ENCODE measurements at places on chromosomes 3 and 15.

DNA sequence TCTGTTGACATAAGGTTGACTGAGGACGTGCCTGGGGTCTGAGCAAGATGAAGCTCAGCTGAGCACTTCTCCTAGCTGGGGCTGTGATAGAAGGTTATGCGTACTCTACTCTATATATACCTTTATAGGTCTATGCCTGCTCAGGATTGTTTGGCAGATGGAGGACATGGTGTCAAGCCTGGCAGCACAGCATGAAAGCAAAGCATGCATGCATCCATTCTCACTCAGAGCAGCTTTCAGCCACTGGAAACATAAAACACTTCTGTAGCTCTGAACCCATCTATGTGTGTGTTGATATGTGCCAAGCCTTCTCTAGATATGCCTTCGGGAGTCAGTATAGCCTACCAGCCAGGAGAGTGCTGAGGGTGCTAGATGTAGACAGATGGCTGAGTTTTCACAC, 142.3 kb upstream of the NUDT16 start:
- no peak for DNase-seq

GRCh38 chr3:8734137-8734878, 706 bp downstream of the CAV3 start:
- DNase-seq = no peak

DNA sequence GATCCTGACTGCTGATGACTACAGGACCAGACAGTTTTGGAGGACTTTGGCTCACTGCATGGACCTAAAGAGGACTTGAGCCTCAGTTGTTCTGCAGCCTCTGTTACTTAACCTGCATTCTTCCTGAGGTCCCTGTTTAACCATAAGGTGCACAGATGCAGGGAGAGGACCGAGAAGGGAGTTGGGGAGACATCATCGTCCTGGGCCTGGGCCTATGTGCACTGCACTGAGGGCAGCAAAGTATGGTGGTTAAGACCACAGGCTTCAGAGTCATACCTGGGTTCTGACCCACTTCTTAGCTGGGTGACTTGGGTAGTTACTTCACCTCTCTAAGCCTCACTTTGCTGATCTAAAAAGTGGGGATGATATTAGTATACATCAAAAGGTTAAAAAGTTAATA, 21.9 kb downstream of the KY start:
- no peak for DNase-seq

GRCh38 chr15:65938604-65939003, 69.3 kb downstream of the RAB11A start:
- no peak for DNase-seq

DNA sequence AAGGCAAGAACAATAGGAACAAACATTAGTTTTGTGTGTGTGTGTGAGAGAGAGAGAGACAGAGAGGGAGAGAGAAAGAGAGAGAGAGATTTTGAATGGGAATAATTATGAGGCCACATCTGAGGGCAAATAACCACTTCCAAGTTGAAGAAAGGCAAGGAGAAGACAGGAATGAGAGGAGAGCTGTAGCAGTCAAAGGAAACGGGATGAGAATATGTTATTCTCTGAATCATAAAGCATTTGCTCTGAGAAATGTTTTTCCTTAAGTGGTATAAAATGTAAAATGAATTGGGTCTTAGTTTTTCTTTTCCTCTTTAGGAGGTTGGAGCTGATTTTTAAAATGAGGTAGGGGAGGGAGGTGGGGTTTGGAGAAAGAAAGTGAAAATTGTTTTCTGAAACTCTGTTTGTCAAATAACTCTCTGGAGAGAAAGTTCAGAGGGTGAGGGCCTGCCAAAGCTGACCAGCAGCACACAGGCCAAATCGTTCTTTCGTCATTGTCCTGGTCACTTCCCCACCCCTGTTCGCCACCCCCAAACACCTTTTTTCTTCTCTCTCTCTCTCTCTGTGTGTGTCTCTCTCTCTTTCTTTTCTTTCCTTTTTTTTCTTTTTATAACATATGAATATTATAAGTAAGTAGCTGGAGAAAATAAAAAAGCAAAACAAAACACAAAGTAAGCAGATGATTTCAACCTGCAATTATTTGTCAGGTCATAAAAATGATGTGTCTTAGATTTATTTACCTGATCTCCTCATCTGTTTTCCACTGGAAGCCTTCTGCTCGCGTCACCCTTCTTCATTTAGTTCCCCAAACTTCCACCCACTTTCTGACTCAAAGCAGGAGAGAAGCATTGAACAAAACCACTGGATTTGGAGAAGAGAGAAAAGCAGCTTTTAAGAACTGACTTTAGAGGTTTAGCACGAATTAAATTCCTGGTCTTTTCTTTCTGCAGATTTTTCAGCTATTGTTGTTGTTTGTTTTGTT, 110.6 kb downstream of the LPP start:
- DNase-seq = no peak

DNA sequence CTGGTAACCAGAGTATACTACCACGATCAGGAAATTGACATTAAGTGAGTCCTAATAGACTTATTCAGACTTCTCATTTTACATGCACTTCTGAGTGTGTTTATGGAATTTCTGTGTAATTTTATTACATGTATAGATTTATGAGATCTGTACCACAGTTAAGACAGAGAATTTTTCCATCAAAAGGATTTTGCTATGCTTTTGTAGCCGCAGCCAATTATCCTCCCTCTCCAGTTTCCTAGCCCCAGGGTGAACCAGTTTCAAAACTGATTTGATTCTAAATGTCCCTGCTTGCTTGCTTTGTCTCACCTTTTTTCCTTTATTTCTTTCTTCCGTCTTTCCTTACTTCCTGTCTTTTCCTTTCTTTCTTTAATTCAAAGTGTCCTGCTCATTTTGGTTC, 661.2 kb upstream of the BCHE start:
- DNase-seq = no peak

GRCh38 chr3:115401851-115402501, 221.3 kb upstream of the GAP43 start:
- DNase-seq = no peak

- DNase-seq = no peak
Observed at GRCh38 chr3:152834191-152834775, 648 bp upstream of the P2RY1 start.

- no peak for DNase-seq
Observed at GRCh38 chr3:178097576-178097975, 438.7 kb upstream of the KCNMB2 start.

GRCh38 chr15:39510001-39510701, 70.7 kb upstream of the THBS1 start:
- DNase-seq = no peak

DNA sequence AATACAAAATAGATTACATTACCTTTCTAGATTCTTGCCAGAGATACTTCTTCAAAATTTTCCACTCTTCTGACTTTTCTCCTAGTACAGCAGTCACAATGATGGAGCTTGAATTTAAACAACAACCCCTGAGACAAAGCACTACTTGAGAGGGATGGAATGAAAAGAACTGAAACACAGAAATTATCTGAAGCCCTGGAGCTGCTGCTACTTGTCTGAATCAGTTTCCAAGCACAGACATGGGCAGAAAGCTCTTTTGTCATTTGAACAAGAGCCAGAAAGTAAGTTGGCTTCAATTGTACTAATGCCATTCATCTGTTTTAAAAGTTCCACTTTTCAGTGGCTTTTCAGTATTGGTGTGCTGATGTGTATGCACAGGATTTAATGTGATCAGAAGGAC, 718.5 kb upstream of the ARPP21 start:
- no peak for DNase-seq

DNA sequence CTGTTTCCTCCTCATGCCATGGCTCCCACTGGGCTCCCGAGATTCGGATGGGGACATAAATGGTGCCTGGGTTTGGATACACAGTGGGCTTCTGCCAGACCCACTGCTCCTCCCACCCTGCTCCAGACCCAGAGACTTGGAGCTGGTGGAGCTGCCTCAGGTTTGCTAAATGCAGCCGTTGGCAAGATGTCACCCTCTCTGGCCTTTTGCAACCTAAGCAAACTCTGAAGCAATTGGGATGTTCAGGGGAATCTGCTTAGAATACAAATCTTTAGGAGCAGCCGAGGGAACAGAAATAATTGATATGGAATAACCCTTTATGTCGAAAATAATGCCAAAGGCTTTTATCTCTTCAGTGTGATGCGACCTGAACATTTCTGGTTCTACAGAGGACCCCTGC, 33.4 kb downstream of the PRICKLE2 start:
- DNase-seq = no peak

GRCh38 chr15:71290002-71290401, 174.7 kb downstream of the THSD4 start:
- DNase-seq = no peak

DNA sequence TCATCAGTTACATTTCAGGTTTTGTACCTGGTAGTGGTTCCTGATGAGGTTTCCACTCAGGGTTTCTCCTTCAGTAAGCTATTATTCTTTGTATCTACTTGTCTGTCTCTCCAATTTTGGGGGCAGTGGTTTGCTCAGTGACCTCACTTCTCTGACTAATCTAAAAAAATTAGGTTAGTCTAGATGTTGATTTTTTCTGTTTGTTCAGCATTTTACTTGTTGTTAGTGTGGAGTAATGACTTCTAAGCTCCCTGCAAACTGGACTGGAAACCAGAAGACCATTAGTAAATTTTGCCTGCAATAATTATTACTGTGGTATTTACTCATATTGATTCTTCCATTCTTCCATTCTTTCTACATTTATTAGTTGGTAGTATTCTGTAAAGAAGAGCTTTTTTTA, 139.4 kb downstream of the SPATA16 start:
- no peak for DNase-seq

DNA sequence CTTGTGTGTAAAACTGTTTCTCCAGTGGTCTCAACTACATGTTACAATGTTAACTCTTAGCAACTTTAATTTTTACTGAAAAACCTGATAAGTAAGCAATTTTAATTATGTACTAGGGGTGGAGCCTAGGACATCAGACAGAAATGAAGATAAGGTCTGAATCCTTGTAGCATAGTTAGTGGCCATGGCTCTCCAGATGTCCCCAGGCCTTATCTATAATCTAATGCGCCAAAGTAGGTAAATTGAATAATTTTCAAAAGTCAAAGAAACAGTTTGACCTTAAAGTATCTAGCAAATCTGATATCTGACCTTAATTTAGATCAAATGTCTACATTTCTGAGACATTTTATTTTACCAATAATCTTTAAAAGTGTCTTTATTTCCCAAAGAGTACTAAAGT, 8.2 kb downstream of the MAGEF1 start:
- no peak for DNase-seq

- DNase-seq = no peak
Observed at GRCh38 chr15:79105141-79105540, 14.6 kb upstream of the RASGRF1 start.

- no peak for DNase-seq
Observed at GRCh38 chr3:45516829-45517228, 77.7 kb upstream of the LIMD1 start.

GRCh38 chr15:94412979-94413746, 181.8 kb downstream of the MCTP2 start:
- DNase-seq = no peak

- peak; percentile 35 for DNase-seq
Observed at GRCh38 chr15:97077975-97078374, 747.5 kb downstream of the NR2F2 start.

DNA sequence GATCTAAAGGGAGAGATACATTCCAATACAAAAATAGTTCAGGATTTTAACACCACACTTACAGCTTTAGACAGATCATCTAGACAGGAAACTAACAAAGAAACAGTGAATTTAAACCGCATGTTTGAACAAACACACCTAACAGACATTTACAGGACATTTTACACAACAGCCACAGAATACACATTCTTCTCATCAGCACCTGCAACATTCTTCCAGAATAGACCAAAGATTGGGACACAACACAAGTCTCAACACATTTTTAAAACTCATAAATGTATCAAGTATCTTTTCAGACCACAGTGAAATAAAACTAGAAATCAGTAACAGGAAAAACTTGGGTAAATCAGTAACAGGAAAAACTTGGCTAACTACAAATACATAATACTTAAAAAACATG, 256.3 kb downstream of the MCTP2 start:
- no peak for DNase-seq

DNA sequence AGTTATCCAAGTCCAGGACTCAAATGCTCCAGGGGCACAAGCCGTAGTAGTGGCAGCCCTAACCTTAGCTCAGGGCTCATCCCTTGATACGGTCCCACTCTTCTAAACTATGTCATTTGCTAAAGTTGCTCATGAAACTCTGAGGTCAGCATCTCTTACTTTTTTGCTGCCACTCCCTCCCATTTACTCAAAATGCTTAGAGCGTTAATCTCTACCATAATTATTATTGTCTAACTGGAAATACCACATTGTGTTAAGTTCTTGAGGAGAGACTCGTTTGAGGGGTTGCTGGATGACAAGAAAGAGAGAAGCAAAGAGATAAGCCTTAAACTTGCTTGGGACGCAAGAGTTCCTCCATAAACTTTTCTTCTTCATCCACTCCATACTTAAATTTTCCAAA, 26.9 kb upstream of the TMOD3 start:
- DNase-seq = no peak
